Nasal cavity respiratory epithelium epithelial cell of viscerocranial mucosa (primary cell): ENCODE measurements at places on chromosomes 7 and 10. TPM values are rescaled to one million over a fixed set of nuclear protein-coding genes. Genes with fewer than 3 reads are reported as not detected.

TCAF2 gene
- total RNA-seq: 0.34 and 4.5 TPM in 2 replicates

SPDYE5 gene
- total RNA-seq: not detected in 2 replicates

ACBD7 gene
- total RNA-seq: under 0.01 and 0.07 TPM in 2 replicates

ZP3 gene
- total RNA-seq: 19.1 and 19.4 TPM in 2 replicates

CFAP70 gene
- 0.68 and 3.6 TPM in 2 replicates for total RNA-seq

COBL gene
- 0.34 and 13.5 TPM in 2 replicates for total RNA-seq

DGKB gene
- total RNA-seq: 0.21 TPM in 1 of 2 replicates, not detected in the other

CALML3 gene
- 9.2 and 11.5 TPM in 2 replicates for total RNA-seq

PROSER2 gene
- 24.3 and 26.6 TPM in 2 replicates for total RNA-seq

TACC2 gene
- total RNA-seq: 26.3 and 43.9 TPM in 2 replicates

NCAPG2 gene
- total RNA-seq: 3.1 and 3.8 TPM in 2 replicates

RSPH10B2 gene
- 0.34 and 0.50 TPM in 2 replicates for total RNA-seq

RSPH10B gene
- 0.43 TPM in 1 of 2 replicates, not detected in the other for total RNA-seq

ADCY1 gene
- 0.68 and 5.1 TPM in 2 replicates for total RNA-seq

ADAM8 gene
- total RNA-seq: 26.5 and 147 TPM in 2 replicates

AKR1C8 gene
- not detected in 2 replicates for total RNA-seq

GARIN1A gene
- under 0.01 and 0.78 TPM in 2 replicates for total RNA-seq

ADAM22 gene
- total RNA-seq: under 0.01 and 0.07 TPM in 2 replicates

GPR37 gene
- 1.0 and 2.9 TPM in 2 replicates for total RNA-seq

EBF3 gene
- not detected in 2 replicates for total RNA-seq

CALHM2 gene
- under 0.01 and 1.3 TPM in 2 replicates for total RNA-seq

FAM131B gene
- total RNA-seq: 0.34 and 0.36 TPM in 2 replicates

UNCX gene
- not detected in 2 replicates for total RNA-seq

HHEX gene
- total RNA-seq: under 0.01 and 0.28 TPM in 2 replicates

HABP2 gene
- 0.07 TPM in 1 of 2 replicates, not detected in the other for total RNA-seq

TMEM213 gene
- total RNA-seq: not detected in 2 replicates

NUTM2E gene
- 0.21 and 0.34 TPM in 2 replicates for total RNA-seq

GFRA1 gene
- under 0.01 TPM in 1 of 2 replicates, not detected in the other for total RNA-seq

OGDH gene
- 73.8 and 145 TPM in 2 replicates for total RNA-seq

FAM24B gene
- 4.1 and 6.2 TPM in 2 replicates for total RNA-seq

SCIN gene
- total RNA-seq: under 0.01 and 3.2 TPM in 2 replicates

INA gene
- total RNA-seq: 0.07 and 0.34 TPM in 2 replicates

ST8SIA6 gene
- total RNA-seq: 0.85 and 1.4 TPM in 2 replicates

TMEM229A gene
- total RNA-seq: not detected in 2 replicates

DLX5 gene
- total RNA-seq: 0.34 and 1.00 TPM in 2 replicates

VPS26A gene
- 59.1 and 79.2 TPM in 2 replicates for total RNA-seq

PPP1R17 gene
- total RNA-seq: not detected in 2 replicates

RAMP3 gene
- total RNA-seq: not detected in 2 replicates
